ENCODE measurements at places on chromosomes 12 and 14.

- no peak for DNase-seq
These were observed 182.7 kb upstream of the TMPO start for GRCh38 chr12:98332642-98333041.

GRCh38 chr12:49105504-49106084, 5.1 kb downstream of the LMBR1L start:
- no peak for DNase-seq

- no peak for DNase-seq
These were observed 43.9 kb downstream of the PPP4R3A start for GRCh38 chr14:91466192-91466591.

GRCh38 chr12:123634142-123634561, 523 bp downstream of the GTF2H3 start:
- DNase-seq: no peak

DNA sequence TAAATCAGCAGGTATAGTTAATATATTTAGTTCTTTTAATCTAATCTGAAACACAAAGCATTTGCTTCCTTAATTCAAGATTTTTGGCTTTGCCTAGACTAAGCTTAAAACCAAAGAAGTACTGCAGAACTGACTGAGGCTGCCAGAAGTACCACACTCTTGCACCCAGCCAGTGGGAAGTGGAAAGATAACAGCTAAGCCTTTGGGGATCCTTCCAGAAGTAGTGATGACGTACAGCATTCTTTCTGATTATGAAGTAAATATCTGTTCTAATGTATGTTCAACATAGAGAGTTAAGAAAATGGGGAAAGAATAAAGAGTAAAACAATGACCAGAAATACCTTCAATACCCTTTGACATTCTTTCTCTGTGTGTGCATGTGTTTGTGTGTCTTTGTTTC, 19.3 kb downstream of the NTF3 start:
- no peak for DNase-seq

- no peak for DNase-seq
These were observed 162.5 kb upstream of the NOS1 start for GRCh38 chr12:117523971-117524370.

GRCh38 chr14:64748521-64748920, 44.3 kb downstream of the PLEKHG3 start:
- DNase-seq: no peak

GRCh38 chr14:55120571-55121495, 8.2 kb upstream of the LGALS3 start:
- no peak for DNase-seq

- DNase-seq: no peak
These were observed 86.6 kb downstream of the FOXN3 start for GRCh38 chr14:89330236-89331002.

GRCh38 chr12:132190012-132190755, 45.9 kb downstream of the NOC4L start:
- DNase-seq: no peak

- DNase-seq: no peak
These were observed 386.1 kb downstream of the C12orf75 start for GRCh38 chr12:105716621-105717020.

- no peak for DNase-seq
These were observed 19.8 kb upstream of the CABP1 start for GRCh38 chr12:120620624-120621023.

GRCh38 chr14:59254146-59254910, 65.9 kb downstream of the DAAM1 start:
- DNase-seq: no peak

- no peak for DNase-seq
These were observed 39.6 kb downstream of the SUSD6 start for GRCh38 chr14:69650948-69651369.

- DNase-seq: no peak
These were observed 8.7 kb upstream of the KTN1 start for GRCh38 chr14:55571125-55571889.

DNA sequence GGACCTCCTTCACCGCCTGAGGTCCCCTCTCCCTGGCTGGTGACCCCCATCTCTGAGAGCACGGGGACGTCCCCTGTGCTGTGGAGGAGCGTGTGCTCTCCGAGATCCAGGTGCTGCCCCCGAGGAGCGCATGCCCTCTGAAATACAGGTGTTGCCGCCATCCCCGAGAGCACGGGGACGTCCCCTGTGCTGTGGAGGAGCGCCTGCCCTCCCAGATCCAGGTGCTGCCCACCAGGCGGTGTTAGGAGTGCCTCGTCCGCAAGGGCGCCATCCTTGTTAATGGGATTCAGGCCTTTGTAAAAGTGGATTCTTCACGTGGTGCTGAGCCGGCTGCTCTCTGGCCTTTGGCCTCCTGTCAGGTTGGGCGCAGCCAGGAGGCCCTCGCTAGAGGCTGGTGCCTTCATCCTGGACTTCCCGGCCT, 10.1 kb downstream of the NOC4L start:
- peak; percentile 5 for DNase-seq

- DNase-seq: no peak
These were observed 9.6 kb upstream of the ASIC1 start for GRCh38 chr12:50047693-50048250.

DNA sequence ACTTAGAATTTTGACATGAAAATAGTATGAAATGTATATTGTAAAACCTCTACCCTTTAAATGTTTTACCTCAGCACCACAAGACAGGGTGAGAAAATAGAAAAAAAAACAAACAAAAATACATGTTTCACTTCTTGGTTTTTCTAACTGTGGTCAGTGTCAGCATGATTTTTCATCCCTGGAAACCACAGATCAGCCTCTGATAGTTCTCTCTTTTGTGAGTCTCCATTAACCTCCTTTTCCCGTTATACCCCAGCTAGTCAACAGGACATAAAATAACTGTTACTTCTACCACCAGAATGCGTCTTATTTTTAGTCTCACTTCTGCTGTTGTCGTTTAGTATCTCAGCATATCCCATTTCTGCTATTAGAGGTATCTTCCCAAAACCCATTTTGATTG, 48.3 kb upstream of the KCNMB4 start:
- DNase-seq: no peak

Measured in T-helper 1 cell (primary cell).